Activated CD8-positive, alpha-beta memory T cell treated with anti-CD3 and anti-CD28 coated beads, Interleukin-2, amount 50 U/mL, for 4 hours (primary cell): ENCODE measurements at places on chromosomes 3 and 15.

GRCh38 chr3:17023006-17023664 is 138.4 kb downstream of the PLCL2 start:
- peak; percentile 53 for DNase-seq

- no peak for DNase-seq
Measured at GRCh38 chr3:150602426-150603152, 532 bp upstream of the SELENOT start.

GRCh38 chr3:124567179-124567578 is 163.1 kb upstream of the UMPS start:
- DNase-seq = no peak

GRCh38 chr15:34964277-34964676 is 5.3 kb downstream of the AQR start:
- no peak for DNase-seq

DNA sequence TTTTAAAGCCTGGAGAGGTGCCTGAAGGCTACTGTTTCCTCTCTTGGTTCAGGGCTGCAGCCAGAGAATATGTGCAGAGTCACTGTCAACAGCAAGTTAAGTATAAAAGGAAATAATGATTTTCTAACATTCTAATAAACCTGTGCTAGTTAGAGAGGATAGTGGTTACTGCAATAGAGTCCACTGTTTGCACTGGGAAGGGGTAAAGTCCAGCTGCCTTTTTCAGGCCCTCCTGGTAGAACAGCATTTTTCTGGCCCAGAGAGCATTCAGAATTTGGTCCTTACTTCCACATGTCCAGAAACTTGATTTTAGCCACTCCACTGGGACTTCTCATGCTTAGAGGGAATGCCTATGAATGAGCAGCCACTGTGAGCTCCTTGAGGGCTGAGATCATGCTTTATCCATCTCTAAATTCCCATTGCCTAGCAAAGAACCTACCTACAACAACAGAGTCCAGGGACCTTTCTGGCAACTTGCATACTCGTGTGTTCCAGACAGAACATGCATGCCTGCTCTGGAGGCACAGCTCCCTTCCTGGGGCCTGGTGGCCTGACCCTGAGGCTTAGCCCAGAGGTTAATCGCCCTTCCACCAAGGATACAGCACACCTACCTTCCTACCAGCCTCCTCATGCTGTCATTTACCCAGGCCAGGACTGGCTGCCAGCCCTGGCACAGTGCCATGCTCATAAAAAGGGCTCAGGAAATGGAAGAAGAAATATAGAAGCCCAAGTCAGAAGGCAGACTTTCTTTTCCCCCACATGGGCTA is 50.3 kb upstream of the ATP13A3 start:
- no peak for DNase-seq

- DNase-seq = peak; percentile 69
Measured at GRCh38 chr15:74620636-74621545, 5.3 kb downstream of the CLK3 start.

DNA sequence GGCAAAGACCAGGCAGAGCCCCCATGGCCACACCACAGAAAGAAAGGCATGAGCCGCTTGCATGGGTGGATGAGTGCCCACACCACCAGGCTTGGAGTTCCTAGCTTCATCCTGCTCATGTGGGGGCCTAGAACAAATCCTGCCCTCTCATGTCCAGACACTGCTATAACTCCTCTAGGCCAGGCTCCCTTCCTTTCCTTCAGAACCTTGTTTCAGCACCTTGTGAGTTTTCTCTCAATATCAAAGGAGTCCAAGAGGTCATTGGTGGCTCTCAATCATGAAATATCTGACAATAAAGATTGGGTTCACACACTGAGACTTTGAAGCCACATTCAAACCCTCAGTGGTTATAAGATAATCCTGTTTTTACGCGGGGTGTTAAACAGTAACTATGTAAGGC is 12.7 kb downstream of the SLC6A20 start:
- no peak for DNase-seq

- no peak for DNase-seq
Measured at GRCh38 chr3:188711881-188712247, 459.9 kb upstream of the TPRG1 start.

GRCh38 chr3:73143401-73143800 is 81.9 kb downstream of the EBLN2 start:
- DNase-seq = no peak

DNA sequence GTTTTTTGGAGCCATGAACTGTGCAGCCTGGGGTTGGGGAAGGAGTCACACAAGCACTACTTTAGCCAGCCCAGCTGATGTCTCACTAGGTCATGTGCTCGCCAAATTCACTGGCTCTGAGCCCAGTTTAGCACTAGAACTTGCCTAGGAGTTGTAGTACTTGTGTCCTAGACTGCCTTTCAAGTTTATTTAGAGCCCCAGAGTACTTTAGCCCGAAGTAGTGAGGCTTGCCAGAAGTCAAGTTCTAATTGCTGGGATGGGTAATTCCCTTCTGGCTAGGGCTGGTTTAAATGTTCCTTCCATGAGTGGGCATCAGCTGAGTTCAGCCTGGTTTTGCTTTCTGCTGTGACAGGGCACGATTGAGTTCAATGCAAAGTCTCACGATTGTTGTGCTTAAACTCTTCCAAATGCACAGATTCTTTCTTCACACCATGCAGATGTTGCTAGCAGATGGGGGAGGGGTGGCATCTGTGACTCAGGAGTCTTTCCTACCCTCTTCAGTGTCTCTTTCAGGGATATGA is 228.2 kb upstream of the ZPLD1 start:
- DNase-seq = no peak

- DNase-seq = no peak
Measured at GRCh38 chr15:67746022-67746421, 79.3 kb upstream of the SKOR1 start.

- no peak for DNase-seq
Measured at GRCh38 chr3:106256249-106256957, 387.6 kb upstream of the CBLB start.

DNA sequence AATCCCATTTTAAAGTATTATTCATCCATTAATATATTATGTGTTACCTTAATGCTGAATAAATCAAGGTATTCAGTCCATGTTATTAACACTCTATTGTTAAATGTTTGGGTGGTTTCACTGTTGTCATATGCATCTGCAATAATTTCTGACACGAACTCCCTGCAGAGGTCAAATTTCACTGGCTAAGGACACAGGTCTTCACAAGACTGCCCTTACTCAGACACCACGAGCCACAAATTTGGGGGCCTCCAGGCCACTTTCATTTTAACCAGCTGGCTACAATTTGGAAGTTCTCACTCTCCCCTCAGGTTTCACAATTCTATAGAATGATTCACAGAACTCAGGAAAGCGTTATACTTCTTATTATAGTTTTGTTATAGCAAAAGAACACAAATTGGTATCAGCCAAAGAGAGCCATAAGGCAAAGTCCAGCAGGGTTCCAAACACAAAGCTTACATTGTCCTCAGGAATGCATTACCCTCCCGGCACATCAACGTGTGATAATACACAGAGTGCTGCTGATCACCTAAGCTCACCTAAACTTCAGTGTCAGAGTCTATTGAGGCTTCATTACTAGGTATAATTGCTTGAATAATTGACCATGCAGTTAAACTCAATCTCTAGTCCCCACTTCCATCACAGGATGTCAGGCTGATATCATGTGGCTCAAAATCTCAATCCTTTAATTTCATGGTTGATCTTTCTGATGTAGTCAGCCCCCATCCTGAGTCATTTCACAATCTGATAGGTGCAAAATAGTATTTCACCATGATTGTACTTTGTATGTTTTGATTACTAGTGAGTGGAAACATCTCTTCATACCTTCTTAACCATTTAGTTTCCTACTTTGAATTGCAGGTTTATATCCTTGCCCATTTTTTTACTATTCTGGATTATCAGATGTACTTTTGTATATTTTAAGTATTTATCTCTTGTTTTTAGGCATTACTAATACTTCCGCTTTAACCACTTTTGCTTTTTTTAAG is 441.4 kb upstream of the AGTR1 start:
- no peak for DNase-seq

- no peak for DNase-seq
Measured at GRCh38 chr3:48318713-48319468, 14.6 kb downstream of the SPINK8 start.

DNA sequence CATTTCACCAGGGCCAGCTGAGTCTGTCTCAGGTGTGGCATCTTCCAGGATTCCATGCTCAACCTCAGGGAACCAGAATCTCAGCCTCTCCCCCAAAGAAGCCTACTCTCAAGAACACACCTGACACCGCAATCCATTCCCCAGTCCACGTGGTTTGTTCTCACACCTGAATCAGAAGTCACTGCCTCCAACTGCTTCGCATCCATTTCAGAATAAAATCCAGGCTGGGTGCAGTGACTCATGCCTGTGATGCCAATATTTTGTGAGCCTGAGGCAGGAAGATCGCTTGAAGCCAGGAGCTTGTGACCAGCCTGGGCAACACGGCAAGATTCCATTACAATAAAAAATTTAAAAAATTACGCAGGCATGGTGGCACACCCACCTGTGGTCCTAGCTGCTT is 212.2 kb downstream of the FOXP1 start:
- no peak for DNase-seq

DNA sequence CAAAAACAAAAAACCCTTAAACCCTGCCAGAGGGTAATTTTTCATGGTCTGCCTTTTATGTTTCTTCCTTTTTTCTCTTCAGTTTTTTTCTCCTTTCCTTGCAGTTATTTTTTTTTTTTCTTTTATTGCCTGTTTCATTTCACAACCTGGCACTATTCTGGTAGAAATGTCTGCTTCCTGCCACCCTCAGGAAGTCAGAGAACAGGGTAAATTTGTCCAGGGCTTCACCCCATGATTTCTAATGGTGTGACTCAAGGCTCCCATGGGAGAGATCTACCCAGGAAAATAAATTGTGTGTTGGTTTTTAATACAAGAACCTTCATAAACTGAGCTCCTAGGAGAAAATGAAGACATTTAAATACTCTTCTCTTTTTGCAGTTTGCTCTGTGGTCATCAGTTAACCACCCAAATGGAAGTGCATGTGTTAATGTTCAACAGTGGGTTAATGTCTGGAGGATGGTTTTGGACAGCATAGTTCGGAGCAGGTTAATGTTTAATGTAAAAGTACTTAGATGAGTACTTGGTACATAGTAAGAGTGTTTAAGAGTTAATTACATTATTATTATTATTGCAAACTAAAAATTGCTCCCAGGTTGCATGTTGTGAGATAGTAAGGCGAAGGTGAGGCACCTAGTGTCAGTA is 45.9 kb downstream of the CGNL1 start:
- no peak for DNase-seq

- no peak for DNase-seq
Measured at GRCh38 chr15:35246451-35246850, 161.4 kb upstream of the NANOGP8 start.

DNA sequence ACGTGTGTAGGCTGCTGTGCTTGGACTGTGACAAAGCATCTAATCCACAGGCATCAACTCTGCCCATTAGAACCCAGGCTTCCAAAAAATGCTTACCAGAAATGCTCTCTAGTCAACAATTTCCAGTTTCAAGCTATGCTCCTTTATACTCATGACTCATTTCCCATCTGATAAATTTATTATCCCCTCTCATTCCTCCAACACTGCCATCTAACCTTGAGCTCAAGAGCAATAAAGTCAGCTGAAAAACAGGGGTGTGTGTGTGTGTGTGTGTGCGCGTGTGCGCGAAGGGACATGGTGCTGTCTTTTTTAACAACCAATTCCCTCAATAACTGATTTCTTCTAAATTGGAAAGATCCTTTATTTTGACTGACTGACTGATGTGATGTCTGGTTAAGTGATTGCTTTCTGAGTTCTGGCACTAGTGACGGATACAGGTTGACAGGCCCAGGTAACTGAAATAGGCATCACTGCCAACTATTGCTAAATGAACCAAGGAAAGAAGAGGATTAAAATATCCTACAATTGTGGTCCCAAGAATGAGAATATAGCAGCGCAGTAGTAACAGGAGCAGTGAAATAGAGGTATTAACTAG is 405.5 kb downstream of the ZNF385D start:
- no peak for DNase-seq

GRCh38 chr3:71247221-71247957 is 336.1 kb downstream of the FOXP1 start:
- DNase-seq = no peak

DNA sequence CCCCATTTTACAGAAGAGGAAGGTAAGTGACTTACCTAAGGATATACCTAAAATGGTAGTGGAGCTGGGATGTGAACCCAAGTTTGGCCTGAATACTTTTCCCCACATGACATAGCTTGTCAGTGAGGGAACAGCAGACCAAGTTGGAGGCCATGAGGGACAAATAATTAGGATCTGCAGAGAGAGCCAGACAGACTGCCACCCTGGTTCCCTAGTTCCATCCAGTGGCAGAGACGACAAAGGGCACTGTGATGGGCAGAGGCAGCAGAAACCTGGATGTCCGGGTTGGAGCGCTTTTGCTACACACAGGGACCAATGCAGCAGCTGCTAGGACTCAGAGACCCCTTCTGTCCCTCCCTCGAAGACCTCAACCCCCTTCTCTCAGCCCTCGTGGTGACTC is 1.2 kb downstream of the CPLX3 start:
- no peak for DNase-seq

DNA sequence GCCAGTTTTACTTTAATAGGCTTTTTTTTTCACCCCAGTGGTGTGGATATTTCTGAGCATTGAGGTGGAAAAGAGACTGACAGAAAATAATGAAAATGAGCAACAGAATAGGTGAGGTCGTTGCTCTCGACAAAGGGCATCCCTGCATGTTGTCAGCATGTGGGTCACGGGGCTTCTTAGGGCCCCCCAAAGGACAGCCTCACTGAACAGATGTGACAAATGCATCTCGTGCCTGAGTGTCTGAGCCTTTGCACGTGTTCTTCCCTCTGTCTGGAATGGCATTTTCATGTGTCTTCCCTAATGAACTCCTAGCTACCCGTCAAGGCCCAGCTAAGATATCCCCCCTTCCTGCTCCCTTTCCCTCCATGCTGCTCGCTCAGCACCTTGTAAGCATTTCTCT is 31.8 kb downstream of the FAH start:
- no peak for DNase-seq
